IPS DF 6.9 (cell line): ENCODE measurements at places on chromosomes 4 and X.

- DNase-seq, result no peak
These were observed 487.3 kb downstream of the MID1IP1 start for GRCh38 chrX:39288592-39288991.

DNA sequence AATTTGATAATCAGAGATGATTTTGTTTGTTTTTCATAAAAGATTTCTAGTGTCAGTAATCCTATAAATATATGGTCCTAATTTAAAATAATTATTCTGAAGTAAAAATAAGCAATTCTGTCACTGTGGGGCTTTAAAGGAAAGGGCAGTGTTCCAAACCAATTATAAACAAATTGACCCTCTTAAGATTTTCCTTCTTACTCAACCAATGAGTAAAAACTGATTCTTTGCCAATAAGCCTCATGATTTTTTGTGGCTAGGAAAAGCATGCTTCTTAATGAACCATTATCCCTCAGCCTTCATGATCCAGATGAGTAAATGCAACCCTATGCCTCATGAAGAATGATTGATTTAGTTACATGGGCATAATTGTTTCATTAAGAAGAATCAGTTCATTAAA is 1010.4 kb downstream of the ADGRL3 start:
- DNase-seq, result no peak

DNA sequence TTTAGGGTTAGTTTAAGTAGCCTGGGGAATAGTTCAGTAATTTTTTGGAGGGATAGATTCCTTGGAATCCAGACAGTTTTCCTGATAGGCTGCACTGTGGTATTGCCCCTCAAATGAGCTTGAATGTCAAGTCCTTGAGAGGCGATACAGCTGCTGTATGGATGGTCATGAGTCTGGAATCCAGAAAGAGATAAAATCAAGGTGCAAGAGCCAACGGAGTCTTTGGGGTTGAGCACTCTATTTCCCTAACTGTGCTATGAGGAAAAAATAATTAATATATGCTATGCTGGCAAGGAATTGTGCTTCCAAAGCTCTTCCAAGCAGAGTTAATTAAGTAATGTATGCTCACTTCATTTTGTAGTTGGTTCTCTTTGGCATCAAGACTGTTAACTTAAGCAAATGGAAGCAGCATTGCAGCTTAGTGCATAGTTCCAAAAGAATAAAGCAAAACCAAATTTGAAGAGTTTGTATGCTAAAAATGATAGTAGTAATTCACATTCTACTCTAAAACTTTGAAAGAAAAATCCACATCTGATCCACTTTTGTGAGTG is 48.8 kb downstream of the LIMCH1 start:
- no peak for DNase-seq

GRCh38 chr4:120018786-120019185 is 47.9 kb downstream of the MAD2L1 start:
- DNase-seq, result no peak

GRCh38 chrX:136417806-136418205 is 69.9 kb upstream of the BRS3 start:
- DNase-seq, result no peak

GRCh38 chrX:155819525-155819924 is 61.6 kb upstream of the VAMP7 start:
- no peak for DNase-seq

DNA sequence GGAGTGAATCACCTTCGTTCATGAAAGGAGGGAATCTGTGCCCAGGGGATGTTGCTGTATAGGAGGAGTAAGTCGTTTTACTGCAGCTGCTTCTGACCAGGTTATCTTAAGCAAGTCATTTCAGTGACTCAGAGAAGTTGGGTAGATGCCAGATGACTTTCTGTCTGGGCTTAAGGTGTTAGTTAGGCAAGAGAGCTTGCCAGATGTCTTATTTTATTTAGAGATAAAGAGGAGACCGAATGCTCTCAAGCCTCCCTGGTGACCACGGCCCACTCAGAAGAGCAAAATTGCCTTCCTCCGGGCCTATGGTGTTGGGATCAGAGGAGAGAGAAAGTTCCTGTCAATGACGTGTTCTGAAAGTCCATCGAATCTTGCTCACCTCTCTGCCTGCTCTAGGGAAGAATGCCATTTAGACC is 16.3 kb upstream of the ZNF827 start:
- DNase-seq, result no peak

DNA sequence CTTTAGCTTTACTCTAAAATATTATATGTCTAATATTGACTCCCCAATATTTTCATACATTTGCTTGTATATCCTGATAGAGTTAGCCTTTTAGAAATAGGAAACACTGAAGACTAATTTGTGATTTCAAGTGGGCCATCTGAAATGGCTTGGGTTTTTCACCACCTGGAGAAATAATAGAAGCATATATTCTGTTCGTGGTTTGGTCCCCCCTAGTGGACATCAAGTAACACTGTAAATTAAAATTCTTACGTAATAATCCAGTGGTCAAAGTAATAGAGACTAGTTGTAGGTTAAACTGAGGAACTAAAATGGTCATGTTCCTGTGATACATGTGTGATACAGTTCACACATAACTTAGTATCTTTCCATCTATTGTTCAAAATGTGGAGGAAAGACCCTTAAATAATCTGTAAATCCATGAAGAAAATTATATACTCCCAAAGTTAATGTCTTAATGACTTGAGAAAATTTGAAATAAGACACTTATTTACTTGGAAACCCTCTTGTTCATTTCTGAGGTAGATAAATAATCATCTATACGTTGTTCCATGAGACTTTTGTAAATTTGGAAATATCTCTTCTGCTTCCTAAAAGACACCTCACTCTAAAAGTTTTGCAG is 79.8 kb upstream of the SMARCAD1 start:
- DNase-seq, result no peak

DNA sequence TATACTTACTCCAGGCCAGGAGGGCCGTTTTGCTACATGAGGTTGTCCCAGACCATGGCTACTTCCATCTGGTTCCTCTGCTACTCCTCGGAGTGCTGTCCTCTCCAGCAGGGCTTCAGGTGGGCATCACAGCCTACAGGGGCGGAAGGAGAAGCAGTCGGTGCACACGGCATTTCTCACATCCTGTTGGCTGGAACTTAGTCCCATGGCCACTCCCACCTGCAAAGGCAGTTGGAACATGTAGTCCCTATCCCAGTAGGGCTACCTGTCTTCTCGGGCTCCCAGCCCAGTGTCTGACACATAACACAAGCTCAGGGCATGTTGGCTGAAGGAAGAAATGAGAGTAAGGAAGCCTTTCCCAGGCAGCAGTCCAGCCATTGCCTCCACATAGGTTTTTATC is 7.7 kb upstream of the STK32B start:
- no peak for DNase-seq

GRCh38 chr4:122815248-122815647 is 11.4 kb upstream of the FGF2 start:
- no peak for DNase-seq

DNA sequence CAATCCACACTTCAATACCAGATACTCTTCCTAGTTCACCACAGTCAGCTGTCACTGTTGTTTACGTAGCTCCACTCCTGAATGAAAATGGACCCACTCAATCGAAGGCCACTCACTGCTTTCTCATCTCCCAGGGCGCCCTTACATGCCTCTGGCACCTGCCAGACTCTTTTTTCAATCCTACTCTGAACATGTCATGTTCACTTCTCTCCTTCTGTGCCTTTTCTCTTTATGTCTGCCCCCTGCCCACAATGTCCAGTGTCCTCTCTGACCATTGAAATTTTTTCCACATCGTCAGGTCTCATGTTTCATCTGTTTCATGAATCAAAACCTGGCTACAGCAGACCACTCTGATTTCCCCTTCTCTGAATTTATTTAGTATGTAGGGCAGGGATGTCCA is 1.3 kb upstream of the MGAT4D start:
- no peak for DNase-seq

- no peak for DNase-seq
These were observed 72.6 kb upstream of the ARHGAP24 start for GRCh38 chr4:85402371-85402770.

DNA sequence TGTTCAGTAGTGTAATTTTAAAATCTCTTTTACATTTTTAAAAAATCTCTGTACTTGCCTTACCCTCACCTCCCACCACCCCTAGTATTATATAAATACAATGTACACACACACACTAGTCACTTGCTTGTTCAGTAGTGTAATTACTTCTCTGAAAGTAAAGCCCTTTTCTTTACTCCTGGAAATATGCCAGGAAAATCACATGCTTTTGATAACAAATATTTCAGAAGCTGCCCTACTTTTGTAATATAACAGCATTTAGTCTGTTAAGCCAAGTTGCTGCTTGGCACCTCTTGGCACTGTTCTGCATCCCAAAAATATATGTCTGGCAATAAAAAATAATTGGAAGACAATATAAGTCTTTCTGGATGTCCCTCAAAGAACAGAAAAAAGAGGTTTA is 172.8 kb upstream of the APOOL start:
- no peak for DNase-seq

DNA sequence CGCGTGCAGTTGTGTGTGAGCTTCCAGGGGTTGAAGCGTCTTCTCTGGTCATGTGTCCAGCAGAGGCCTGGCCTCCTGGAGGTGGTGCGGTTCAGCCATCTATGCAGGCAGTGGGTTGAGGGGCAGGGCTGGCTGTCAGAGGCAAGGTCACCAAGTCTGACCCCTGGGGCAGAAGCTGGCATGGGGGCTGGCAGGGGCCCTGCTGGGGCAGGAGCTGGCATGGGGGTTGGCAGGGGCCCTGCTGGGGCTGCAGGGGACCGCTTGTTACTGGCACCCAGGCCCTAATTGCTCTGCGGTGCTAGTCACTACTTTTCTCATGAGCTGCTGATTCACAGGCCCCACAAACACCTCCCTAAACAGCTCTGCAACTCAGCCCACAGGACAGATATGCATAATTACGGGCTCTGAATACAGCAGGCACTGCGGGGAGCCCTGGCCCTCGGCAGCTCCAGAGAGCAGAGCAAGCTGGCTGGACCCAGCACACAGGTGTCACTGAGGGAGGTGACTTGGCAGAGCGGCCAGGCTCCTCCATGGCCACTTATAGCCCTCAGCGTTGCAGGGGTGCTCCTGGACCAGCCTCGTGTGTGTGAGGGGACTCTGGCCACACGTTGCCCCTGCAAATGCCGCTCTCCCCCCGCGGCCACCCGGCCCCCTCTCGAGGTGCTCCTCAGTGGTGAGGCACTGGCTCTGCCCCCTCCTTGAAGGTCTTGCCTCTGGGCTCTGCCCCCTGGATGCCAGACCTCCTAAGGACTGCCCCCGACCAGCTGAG is 32.7 kb downstream of the CPLX1 start:
- no peak for DNase-seq

DNA sequence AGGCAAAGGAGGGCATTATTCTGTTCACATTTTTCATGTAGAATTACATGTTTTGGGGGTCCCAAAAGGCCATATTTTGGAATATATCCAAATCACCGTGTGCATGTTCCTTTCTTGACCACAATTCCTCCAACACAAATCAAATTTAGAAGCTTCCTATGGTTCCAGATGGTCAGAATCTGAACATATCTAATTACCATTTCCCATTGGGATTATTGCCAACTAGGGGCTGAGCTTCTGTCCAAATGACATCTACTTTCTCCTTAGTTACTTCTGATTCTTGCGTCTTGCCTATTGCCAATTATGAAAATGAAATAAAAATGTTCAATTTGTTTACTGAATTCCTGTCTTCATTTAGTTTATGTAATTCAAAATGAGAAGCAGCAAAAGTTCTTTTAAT is 163.7 kb downstream of the CPE start:
- DNase-seq, result no peak

DNA sequence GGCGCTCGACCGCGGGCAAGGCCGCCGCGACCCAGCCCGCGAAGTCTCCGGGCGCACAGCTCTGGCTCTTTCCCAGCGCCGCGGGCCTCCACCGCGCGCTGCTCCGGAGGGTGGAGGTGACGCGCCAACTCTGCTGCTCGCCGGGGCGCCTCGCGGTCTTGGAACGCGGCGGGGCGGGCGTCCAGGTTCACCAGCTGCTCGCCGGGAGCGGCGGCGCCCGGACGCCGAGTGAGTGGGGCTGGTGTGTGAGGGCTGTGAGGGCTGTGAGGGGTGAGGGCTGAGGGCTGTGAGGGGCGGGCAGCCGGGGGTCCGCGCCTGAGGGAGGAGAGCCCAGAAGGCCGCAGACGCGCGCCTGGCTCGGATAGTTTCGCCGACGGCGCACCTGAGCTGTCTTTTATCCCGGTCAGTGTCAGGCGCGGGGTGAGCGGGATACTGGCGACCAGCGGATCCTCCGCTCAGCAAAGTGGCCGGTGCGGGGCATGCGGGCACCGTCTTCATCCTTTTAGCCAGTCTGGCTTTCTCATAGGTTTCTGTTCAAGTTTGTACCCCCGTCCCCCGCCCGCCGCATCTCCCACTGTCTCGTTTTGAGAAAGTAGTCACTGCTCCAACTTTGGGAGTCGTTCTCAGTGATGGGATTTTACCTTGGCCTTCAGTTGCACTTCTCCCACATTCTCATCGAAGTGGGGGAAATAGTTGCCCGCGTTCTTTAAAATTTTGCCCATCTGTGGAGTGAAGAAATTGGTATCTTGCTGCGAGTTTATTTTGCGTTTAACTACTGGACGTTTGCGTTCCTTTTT is 586 bp downstream of the HERC5 start:
- peak; percentile 16 for DNase-seq

DNA sequence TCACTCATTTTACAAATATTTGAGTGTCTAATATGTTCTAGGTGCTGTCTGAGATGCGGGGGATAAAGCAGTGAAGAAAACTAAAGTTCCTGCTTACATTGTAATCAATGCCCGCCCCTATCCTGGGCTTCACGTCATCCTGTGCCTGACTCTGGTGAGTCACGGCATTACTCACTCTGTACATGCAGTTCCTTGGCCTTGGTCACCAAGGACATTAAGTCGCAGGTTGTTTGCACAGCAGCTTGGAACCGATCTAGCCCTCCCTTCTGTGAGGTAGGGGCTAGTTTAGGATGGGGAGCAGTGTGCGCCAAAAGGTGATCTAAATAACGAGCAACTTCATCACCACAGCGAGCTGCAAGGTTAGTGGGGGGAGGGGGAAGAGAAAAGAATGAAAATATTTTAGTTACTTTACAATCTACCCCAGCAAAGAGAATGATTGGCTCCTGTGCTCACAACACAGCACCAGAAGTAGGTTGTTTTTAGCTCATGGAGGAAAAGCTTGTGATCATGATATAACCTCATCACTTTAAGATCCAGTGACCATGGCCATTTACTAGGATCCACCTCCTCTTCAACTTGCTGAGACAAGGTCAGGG is 48.0 kb upstream of the HDAC8 start:
- no peak for DNase-seq

GRCh38 chr4:535924-536281 is 36.9 kb downstream of the PIGG start:
- no peak for DNase-seq

DNA sequence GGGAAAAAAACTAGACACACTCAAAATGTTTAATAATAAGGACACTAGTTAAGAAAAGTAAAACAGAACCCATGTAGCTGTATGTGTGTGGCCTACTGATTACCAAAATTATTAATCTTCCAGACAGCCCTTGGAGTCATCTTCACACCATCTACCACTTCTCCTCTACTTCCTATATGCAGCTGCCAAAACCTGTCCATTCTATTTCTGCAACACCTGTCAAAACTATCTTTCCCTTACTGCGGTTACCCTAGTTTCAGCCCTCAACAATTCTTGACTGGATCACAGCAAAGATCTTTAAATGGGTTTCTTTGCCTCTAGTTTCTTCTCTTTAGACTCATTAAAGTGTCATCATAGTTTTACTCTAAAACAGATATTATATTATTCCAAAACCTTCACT is 72.6 kb downstream of the GPR82 start:
- no peak for DNase-seq

- no peak for DNase-seq
These were observed 4.5 kb downstream of the ACSL1 start for GRCh38 chr4:184821242-184821641.
